Dermis blood vessel endothelial cell (primary cell): ENCODE measurements at places on chromosomes 6 and 20.

GRCh38 chr20:52410182-52410647 lies 218.6 kb upstream of the ZFP64 start:
- DNase-seq, result no peak

DNA sequence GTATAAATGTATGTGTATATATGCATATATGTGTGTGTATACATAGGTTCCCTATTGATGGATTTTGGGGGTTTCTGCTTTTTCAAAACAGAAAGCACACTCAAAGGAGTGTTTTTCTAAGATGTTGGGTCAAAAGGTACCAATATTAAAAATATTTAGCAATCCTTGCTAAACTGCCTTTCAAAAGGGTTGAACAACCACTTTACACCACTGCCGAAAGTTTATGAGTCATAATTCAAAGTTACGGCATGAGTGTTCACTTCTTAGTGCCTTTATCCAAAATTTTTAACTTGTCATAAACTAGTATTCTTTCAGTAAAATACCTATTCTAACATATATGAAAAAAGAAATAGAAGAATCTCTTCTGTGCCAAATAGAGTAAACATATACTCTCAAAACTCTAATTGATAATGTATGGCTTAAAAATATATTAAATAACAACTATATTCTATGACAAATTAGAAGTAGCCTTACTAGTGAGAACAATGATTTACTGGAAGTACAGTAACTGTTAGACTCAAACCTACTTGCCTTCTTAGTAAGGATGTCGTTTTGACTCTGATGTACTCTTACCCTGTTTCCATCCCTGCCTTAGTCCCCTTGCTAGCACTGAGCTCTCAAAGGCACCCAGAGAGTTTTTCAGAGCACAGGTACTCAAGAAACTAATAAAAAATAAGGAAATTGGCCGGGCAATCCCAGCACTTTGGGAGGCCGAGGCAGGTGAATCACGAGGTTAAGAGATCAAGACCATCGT lies 136.1 kb downstream of the INSM1 start:
- no peak for DNase-seq

DNA sequence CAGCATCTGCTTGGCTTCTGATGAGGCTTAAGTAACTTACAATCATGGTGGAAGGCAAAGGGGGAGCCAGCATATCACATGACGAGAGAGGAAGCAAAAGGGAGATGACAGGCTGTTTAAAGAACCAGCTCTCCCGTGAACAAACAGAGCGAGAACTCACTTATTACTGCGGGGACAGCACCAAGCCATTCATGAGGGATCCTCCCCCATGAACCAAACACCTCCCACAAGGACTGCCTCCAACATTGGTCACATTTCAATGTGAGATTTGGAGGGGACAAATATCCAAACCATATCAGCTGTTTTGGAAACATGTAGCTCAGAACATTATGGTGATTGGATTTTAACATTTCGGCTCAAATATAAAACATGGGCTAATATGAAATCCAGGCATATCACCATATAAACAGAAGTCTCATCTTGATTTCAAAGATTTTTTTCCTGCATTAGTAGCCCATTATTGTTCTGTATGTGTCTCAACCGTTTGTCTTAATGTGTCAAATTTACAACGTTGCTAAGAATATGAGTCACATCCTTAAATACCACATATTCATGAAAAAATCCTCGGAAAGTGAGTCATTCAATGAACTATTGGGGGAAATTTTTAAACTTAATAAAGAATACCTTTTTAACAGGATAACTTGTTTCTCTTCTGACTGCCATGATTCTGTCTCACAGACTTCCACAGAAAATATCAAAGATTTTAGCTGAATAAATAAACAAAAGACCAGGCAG lies 894.3 kb downstream of the TFAP2A start:
- DNase-seq, result peak; percentile 93

GRCh38 chr20:24043294-24043693 lies 54.7 kb upstream of the GGTLC1 start:
- DNase-seq, result no peak

- no peak for DNase-seq
Observed at GRCh38 chr6:4028051-4028450, 50.9 kb downstream of the FAM217A start.

GRCh38 chr20:17622851-17623508 lies 53.1 kb downstream of the DSTN start:
- DNase-seq, result no peak

DNA sequence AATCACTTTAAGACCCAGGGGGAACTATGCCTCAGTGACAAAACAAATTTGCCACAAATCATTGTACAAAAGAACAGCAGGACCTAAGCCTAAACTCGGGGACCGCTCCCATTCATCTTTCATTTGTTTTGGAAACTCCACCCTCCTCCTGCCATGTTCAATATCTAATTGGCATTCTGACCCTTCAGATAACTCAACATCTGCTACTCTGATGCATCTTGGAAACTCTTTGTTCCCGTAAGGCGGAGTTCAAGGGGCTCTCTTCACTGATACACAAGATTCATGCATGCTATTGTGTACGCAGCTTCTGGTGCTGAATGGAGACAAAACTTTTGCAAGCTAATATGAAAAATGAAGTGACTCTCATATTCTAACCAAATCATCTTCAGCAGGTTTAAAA lies 187.6 kb downstream of the ZFP64 start:
- no peak for DNase-seq
